ENCODE measurements at places on chromosomes 6 and 20.

GRCh38 chr6:143528164-143528811, 16.8 kb upstream of the FUCA2 start:
- DNase-seq: no peak

GRCh38 chr20:63441136-63442099, 31.0 kb downstream of the KCNQ2 start:
- DNase-seq: no peak

DNA sequence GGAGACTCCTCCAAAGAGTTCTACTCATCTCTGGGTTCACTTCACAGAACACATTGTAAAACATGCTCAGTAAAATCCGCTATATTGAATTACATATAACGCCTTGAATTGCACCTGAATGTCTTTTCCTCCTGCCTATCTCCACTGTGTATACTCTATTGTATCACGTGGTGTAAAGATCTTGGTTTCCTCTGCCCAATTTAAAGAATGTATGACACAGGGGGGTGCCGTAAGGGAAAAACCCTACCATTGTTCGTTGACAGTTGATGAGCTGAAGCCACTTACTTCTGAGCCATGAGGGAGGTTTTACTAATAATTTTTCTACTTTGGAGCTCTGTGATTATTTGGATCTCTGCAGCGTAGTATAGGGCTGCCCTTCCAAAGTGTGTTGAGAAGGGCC, 6.0 kb downstream of the ASF1A start:
- DNase-seq: no peak

- DNase-seq: no peak
These were observed 33.2 kb downstream of the VEGFA start for GRCh38 chr6:43803055-43803782.

DNA sequence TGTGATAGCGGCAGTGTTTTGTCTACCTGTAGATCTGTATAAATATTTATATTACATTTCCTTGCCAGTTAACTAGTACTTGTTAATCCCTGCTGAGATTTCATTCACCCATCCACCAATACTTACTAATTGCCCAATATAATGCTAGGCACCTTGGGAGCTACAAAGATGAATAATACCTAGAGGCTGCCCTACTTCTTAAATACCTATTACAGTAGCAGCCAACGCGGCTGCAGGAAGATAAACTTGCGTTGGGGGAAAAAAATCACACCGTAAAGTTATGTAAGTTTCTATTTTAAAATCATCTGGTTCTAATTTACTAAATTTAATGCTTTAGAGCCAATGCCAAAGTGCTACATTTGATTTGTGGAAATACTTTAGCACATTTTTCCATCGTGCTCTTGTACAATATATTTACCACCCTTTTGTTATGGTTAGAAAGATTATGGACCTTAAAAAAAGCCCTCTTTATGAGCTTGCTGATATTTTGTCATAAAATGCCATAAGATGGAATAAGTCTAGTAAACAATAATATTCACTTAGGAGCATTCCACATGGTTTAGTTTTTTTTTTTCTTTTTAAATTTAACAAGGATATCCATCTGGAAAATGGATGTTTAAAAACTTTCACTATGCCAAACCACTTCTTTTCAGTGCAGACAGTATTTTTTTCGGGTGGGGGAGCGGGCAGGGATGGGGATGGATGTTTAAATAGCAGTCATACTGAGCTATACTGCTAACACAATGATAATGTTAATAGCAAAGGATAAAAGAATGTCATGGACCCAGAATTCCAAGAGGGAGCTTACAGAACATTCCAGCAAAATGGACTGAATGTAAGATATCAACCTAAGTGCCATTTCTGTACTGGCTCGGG, 13.2 kb upstream of the NEDD9 start:
- DNase-seq: no peak

- DNase-seq: no peak
These were observed 42.9 kb upstream of the MAP7 start for GRCh38 chr6:136592930-136593673.

- DNase-seq: no peak
These were observed 1.8 kb upstream of the MAP7 start for GRCh38 chr6:136552054-136552453.

GRCh38 chr6:147973806-147974205, 368.8 kb upstream of the SASH1 start:
- no peak for DNase-seq

- no peak for DNase-seq
These were observed 179.7 kb downstream of the ADGRG6 start for GRCh38 chr6:142481466-142481865.

- DNase-seq: no peak
These were observed 6.4 kb downstream of the SERAC1 start for GRCh38 chr6:158161566-158162254.

GRCh38 chr6:170291271-170292110, 613 bp upstream of the DLL1 start:
- no peak for DNase-seq

DNA sequence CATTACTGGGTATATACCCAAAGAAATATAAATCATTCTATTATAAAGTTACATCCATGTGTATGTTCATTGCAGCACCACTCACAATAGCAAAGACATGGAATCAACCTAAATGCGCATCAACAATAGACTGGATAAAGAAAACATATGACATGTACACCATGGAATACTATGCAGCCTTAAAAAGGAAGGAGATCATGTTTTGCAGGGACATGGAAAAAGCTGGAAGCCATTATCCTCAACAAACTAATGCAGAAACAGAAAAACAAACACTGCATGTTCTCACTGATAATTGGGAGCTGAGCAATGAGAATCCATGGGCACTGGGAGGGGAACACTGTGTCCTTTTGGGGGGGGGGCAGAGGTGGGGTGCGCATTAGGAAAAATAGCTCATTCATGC, 50.9 kb upstream of the HLA-G start:
- no peak for DNase-seq

GRCh38 chr20:54172856-54173652, 732 bp downstream of the CYP24A1 start:
- DNase-seq: no peak

- no peak for DNase-seq
These were observed 69.1 kb upstream of the PRSS16 start for GRCh38 chr6:27178407-27178730.

- no peak for DNase-seq
These were observed 47.2 kb downstream of the TRERF1 start for GRCh38 chr6:42404484-42404883.

DNA sequence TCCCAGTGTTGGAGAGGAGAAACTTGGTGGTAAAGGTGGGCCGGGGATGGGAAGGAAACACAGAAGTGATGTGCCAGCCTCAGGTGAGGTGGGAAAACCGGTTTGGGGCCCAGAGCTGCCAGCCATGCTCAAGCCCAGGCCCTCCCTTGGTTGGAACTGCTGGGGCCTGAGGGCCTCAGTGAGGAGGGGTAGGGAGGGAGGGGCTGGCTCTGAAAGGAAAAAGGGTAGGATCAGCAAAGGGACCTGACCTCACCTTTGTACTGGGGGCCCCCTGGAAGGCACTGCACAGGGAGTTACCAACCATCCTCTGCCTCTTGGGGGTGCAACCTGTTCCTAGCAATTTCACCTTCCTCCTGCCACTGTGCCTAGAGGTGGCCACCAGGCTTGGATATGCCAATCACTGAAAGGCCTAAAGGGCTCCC, 1.8 kb upstream of the SPEF1 start:
- DNase-seq: no peak

DNA sequence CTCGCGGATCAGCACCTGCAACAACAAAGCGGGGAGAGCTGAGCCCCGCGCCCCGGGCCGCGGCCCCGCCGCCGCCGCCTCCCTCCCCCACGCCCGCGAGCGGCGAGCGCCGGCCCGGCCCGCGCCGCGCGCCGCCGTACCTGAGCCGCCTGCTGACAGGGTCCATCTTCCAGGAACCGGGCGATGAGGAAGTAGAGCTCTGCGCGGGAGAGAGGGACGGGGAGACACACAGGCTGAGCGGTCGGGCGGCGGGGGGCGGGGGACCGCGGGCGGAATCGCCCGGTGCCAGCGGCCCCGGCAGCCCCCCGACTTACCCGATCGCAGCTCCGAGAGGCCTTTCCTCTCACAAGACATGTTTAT, 359 bp downstream of the PHIP start:
- DNase-seq: no peak

- no peak for DNase-seq
These were observed 875.4 kb upstream of the MAP3K7 start for GRCh38 chr6:91462241-91462640.

- no peak for DNase-seq
These were observed 69.8 kb downstream of the TMEM170B start for GRCh38 chr6:11607383-11607782.

GRCh38 chr6:110041126-110041525, 63.0 kb downstream of the GPR6 start:
- DNase-seq: no peak

DNA sequence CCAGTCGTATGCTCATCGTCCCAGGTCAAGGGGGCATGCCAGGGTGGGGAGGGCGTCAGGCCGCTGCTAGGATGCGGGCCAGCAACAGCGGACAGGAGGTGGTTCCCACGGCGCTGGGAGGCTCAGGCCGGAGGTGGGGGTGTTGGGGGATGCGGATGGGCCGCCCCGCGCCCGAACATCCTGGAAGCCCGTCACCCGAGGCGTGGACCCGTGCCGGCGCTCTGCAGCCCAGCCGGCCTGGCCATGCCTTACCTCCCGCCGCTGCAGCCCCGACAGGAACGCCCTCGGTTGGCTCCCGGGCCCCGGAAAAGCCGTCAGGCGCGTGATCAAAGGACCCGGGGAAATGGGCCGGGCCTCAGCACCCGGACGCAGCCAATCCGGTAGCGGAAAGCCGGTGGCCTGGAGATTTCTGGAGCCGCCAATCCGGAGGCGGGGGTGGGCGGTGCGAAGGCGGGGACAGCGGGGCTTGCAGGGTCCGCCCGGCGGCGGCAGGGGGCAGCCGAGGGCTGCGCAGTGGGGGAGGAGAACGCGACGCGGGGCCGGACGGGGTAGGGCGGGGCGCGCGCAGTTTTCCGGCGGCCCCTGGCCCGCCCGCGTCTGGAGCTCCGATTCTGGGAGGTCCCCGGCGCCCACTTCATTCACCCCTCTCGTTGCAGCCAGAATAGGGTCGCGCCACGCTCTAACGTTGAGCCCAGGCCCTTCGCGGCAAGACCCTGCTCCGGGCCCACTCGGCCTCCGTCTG, at the start of gene SMIM29:
SMIM29 (minus strand) TSS at position 280 of the 742 bp plus-strand sequence. CDS start 1,215 bp downstream, outside the sequence.
- DNase-seq: peak; percentile 97

DNA sequence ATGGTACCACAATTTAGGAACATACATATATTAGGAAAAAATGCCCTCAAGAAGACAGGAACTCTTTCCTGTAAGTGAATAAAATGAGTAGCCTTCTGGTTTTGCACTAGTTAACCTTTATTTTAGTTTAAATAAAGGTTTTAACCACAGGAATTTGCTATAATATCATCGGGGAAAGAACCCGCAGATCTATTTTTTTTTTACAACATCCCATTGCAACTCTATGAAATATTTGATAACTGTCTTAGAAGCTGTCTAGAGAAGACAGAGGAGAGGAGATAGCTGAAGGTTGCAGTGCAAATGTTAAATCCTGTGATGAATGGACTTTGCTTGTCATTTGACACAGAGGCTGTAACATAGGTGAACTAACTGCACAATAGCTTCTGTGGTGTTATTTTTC, 69.5 kb downstream of the TINAG start:
- no peak for DNase-seq

GRCh38 chr6:125102891-125103290, 50.7 kb upstream of the TPD52L1 start:
- no peak for DNase-seq

DNA sequence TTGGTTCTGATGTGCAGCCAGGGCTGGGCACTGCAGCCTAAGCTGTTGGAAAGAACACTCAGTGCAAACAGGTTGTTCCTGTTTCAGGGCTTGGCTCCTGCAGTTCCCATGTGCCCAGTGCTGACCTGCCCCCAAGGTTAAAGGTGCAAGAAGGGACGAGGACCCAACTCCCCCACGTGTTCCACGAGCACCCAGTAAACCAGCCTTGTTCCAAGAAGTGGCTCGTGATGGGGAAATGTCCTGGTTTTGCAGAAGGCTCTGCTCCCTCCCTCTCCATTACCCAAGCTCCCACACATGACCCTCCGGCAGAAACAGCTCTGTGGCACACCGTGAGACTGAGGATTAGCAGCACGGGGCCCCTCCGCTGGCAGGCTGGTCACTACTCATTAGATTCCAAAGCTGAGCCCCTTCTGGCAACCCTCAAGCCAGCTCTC, 9.4 kb downstream of the ACSS1 start:
- no peak for DNase-seq

DNA sequence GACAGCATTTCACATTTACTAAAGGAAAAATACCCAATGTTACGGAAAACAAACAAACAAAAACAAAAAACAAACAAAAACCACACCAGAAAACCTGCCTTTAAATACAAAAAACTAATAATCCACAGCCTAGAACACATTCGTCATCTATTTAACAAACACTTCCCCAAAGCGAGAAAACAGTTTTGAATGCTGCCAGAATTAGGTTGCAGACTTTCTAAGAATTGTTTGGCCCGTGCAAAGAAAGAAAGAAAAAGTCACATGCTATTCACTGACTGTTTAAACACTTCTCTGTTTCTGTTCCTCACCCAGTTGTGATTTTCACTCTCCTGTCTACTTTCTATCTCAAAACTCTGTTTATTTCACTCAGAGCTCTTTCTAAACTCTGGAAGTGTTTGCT, 52.5 kb downstream of the BCAS1 start:
- no peak for DNase-seq

DNA sequence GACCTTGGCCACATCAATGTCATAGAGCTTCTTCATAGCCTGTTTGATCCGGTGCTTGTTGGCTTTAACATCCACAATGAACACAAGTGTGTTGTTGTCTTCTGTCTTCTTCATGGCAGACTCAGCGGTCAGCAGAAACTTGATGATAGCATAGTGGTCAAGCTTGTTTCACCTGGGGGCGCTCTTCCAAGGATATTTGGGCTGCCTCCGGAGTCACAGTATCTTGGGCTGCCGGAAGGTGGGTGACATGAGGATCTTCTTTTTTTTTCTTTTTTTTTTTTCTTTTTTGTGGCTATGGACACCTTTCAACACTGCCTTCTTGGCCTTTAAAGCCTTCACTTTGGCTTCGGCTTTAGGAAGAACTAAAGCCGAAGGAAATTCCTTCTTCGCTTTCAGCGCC, 244.6 kb downstream of the GJA1 start:
- no peak for DNase-seq

DNA sequence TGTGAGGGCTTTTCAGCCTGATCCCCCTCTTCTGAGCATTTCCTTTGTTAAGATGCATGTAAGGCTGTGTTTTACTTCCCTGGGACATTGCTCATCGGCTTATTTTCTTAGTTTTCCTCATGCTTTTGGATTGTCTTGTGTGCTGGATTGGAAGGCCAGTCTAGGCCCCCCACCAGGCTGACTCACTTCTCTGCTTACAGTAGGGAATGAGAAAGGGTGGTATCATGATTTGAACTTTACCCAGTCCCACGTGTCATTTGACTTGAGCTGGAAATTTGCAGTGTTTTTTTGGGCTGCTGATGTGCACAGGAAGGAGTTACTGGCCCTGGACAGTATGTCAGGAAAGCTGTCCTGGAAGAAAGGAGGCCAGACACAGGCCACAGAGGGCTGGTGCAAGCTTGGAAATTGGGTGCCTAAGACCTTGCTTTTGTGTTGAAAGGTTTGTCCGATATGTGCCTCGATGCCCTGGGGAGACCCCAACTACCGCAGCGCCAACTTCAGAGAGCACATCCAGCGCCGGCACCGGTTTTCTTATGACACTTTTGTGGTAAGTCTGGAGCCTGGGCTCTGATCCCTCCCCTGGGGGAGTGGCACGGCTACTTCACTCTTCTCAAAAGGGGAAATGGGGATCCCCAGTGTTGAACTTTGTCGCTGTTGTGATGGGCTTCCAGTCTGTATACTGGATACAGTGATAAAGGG, 12.8 kb downstream of the RNF114 start:
- no peak for DNase-seq

- no peak for DNase-seq
These were observed 12.3 kb upstream of the SSTR4 start for GRCh38 chr20:23022849-23023248.

GRCh38 chr6:14272737-14273085, 155.1 kb downstream of the CD83 start:
- no peak for DNase-seq

All from central memory CD8-positive, alpha-beta T cell (primary cell).